ENCODE measurements at places on chromosomes 5 and 9.

- DNase-seq: no peak
Measured at GRCh38 chr9:32431940-32432555, 47.6 kb downstream of the ACO1 start.

DNA sequence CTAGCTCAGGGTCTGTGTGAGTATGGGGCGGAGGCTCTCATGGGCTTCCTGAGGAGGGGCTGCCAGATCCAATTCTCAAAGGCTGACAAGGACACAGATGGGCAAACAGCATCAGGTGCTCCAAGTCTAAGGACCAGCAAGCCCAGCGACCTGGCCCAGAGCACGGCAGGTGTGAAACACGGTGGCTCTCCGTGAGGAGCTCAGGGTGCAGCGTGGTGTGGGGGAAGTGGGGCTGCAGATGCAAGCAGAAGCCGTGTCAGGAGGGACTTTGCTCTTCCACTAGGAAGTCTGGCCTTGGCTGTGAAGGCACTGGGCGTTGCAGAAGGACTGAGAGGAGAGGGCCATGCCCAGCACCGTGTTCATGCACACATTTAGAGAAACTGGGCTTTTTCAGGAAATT, 420.0 kb downstream of the GADD45G start:
- DNase-seq: no peak

DNA sequence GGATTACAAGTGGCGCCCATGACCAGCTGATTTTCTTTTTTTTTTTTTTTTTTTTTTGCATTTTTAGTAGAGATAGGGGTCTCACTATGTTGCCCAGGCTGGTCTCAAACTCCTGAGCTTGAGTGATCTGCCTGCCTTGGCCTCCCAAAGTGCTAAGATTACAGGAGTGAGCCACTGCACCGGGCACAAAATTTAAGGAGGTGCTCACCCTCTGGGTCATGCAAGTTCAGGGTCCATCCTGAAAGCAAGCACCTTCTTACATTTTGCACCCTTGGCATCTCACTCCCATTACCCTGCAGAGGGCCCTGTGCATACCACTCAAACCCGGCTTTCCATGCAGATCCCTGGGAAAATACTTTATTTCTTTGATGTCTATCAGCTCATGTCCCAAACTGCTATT, 95.6 kb upstream of the ADRA1B start:
- no peak for DNase-seq

DNA sequence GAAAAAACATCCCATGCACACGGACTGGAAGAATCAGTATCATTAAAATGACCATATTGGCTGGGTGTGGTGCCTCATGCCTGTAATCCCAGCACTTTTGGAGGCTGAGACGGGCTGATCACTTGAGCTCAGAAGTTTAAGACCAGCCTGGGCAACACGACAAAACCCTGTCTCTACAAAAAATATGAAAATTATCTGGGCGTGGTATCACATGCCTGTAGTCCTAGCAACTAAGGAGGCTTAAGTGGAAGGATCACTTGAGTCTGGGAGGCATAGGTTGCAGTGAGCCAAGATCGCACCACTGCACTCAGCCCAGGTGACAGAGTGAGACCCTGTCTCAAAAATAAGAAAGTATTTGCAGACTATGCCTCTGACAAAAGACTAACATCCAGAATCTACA, 68.4 kb downstream of the TTC39B start:
- DNase-seq: no peak

DNA sequence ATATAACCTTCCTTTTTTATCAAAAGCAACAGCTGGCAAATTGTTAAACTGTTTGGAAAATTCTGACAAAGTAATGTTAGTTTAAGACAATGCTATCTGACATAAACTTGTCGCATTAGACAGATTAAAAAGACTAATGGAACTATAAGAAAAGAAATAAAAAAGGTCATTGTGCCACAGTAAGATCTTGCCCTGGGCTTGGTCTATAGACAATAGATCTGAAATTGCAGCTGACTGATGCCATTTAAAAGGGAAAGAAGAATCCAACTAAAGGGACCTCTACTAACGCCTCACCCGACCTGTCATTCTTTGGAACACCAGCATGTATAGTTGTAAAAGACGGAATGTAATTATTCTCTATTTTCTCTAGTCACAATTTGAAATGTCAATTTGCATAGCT, 644.4 kb upstream of the GRAMD2B start:
- DNase-seq: no peak

GRCh38 chr9:133102190-133103021, 18.6 kb downstream of the RALGDS start:
- DNase-seq: no peak

GRCh38 chr5:77928776-77929300, 152.7 kb upstream of the TBCA start:
- no peak for DNase-seq

DNA sequence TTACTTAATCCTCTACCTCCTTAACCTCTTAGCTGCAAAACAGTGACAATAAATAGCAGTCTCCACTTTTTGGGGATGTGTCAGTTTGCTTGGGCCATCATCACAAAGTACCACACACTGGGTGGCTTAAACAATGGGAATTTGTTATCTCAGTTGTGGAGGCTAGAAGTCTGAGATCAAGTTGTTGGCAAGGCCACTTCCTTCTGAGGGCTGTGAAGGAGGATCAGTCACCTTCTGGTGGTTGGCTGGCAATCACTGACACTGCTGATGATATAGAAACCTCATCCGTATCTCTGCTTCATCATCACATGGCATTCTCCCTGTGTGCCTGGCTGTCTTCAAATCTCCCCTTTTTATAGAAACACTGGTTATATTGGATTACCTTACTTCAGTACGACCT, 187.1 kb upstream of the TBC1D2 start:
- DNase-seq: no peak

DNA sequence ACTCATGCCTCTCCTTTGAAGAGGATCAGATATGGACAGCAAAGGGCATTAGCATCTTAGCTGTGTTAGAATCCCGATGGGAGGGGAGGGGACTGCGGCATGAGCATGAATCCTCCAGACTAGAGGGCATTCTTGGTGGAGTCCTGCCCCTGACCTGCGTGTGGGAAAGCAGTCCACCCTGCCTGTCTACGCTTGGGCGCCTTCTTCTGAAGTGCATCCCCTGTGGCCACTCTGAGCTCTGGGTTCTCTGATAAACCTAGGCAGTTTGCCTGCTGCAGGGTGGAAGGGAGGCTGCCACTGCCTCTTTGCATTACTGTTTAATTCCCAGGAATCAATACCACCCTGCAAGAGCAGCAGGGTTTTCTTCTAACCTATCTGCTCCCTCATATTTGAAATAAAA, 169.3 kb downstream of the INSYN2B start:
- no peak for DNase-seq

DNA sequence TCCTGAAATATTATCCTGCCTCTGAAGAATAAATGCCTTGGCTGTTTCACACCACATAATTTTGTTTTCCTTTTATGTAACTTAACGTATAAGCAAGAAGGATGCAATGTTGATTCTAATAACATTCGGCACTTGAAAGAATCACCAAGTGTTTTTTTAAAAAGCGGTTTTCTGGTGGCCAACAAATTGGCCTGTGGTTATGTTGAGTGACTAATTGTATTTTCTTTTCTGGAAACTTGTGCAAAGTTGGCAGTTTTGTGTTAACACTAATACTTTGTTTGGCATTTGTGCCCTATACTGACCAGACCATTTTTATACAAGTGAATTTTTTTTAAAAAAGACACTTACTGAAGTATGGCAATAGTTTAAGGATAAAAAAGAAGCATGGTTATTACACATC, 452.7 kb downstream of the BNC2 start:
- no peak for DNase-seq

DNA sequence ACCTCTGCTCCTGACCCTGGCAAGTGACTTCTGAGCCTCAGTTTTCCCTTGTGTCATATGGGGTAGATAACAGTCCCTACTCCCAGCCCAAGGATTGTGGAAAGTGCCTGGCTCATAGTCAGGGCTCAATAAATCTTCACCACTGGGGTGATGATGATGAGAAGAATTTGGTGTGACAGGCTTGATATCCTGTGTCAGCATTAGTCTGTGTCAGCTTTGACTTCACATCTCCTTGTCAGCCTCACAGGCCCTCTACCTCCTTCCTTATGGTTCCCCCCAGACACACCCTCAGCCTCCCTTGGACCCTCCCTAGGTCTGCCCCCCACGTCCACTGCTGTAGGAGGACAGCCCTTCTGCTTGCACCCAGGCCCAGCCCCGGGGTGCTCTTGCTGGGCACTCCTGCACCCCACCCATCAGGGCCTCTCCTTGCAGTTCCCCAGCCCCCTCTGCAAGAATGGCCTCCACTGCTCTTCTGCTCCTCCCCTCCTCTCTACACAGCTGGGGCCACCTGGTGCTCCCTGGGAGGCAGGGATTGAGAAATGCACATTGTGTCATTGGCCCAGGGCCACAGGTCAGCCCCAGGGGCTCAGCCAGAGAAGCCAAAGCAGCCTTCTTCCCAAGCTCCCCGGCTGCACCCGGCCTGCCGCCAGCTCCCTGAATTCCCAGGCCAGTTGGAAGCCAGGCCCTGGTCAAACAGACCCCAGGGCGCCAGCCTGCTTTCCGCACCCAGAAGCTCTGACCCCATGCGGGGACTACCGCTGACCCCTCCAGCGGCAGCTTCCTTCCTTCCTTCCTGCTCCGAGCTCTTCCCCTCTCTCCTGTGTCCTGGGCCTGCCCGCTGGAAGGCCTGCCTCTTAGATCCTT, 7.7 kb downstream of the FGFR4 start:
- DNase-seq: no peak

DNA sequence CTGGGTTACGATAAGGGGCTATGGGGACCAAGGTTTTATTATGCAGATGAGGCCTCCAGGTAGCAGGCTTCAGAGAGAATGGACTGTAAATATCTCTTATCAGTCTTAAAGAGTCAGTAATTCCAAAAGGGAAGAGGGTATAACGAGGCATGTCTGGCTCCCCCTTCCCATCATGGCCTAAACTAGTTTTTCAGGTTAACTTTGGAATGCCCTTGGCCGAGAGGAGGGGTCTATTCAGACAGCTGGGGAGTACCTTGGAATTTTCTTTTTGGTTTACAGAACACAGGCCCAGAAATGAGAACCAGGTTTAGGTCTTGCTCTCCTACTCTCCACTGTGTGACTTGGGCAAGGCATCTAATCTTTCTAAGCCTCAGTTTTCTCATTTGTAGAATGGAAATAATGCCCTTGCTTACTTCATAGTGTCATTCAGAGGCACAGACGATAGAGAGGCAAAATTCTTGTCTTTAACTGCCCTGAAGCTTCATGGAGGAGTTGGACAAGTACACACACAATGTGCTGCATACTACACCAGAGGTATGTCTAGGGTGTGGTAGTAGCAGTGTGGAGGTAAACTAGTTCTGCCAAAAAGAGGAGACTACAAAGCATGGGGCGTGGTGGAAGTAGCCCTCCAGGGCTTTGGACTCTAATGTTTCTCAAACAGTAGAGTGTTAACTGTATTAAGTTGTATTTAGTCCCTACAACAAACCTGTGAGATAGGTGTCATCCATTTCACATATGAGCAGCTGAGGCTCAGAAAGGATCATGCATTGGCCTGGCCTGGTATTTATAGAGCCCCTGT, 45.5 kb downstream of the IRF1 start:
- DNase-seq: no peak

- DNase-seq: no peak
Measured at GRCh38 chr9:115211413-115212124, 93.6 kb upstream of the TNC start.

GRCh38 chr5:62309107-62309506, 3.1 kb downstream of the KIF2A start:
- no peak for DNase-seq

GRCh38 chr9:129026442-129027223, 1.5 kb downstream of the SH3GLB2 start:
- DNase-seq: no peak

GRCh38 chr9:115225459-115226116, 107.6 kb upstream of the TNC start:
- DNase-seq: no peak

- DNase-seq: no peak
Measured at GRCh38 chr9:2281803-2282185, 266.6 kb downstream of the SMARCA2 start.

- DNase-seq: no peak
Measured at GRCh38 chr5:159620853-159621540, 290.7 kb upstream of the IL12B start.

DNA sequence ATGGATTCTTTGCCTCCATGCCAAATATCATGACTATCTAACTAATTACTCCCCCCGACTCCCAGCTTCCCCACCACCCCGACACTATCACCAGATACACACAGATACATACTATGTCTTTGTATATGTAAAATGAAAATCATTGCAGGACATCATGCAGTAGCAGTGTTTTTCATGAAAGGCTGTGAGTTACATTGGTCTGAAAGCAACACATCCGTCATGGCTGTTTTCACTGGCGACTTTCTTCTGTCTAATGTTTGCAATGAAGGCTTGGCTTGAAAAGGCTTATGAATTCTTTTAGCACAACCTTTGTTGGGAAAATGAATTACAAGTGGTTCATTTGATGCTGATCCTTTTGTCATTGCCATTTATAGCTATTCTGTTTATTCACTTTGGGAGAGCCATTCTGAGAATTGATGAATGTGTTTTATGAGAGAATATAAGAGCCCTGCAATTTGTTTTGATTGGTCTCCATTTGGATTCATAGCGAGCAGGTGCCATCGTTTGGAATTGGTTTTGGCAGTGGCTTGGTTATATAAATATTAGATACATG, 103.4 kb downstream of the PIP5K1B start:
- DNase-seq: no peak

- no peak for DNase-seq
Measured at GRCh38 chr9:101668421-101668820, 70.0 kb downstream of the GRIN3A start.

DNA sequence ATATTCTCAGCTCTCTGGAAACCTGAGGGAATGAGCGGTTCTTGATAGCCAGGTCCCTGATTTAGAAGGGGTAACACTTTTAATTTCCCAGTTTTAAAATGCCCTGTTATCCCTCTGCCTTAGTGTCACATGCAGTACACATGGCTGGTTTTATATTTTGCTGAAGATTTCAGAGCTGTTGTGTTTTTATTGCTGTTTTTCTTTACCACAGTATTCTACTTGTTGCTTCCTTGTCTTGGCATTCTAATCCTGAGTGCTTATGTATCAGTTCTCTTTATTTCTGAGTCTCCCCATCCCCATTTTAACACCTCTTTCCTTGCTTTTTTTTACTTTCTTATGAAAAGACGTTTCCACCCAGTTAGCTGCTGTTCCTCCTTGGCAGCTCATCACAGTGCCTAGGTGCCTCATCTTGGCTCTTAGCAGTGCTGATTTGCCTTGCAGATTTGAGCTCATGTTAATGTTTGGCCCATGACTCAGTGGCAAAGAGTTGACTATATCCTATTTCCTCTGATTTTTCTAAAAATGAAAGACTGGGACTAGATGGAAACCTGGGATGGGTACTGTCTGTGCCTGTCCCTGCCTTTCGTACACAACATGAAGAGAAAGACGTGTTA, 3.7 kb downstream of the MTRR start:
- DNase-seq: no peak

Data from KG1 (cell line).